ENCODE measurements at places on chromosomes 3 and 15.

DNA sequence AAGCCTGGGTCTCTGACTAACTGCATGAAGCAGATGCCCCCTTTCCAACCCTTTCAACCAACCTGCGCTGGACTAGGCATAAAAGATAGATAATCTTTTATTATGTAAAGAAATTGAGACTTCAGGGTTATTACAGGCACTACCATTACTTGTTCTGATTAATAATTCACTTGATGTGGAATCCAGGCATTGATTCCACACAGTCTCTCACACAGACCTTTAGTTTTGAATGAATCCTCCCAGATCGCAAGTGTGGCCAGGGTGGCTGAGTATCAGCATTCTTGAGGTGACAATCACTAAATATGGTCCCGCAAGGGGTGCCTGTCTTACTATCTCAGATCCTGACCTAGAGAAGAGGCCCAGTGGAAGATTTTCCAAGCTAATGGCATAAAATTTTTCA, 368.9 kb upstream of the ONECUT1 start:
- no peak for DNase-seq
- no peak overlapping the region for H3K4me3 ChIP-seq
- H3K4me1 ChIP-seq, result no peaks in the 10 kb centered on the region
- H3K27ac ChIP-seq, result no peak overlapping the region
- H3K36me3 ChIP-seq, result no peaks in the 10 kb centered on the region

DNA sequence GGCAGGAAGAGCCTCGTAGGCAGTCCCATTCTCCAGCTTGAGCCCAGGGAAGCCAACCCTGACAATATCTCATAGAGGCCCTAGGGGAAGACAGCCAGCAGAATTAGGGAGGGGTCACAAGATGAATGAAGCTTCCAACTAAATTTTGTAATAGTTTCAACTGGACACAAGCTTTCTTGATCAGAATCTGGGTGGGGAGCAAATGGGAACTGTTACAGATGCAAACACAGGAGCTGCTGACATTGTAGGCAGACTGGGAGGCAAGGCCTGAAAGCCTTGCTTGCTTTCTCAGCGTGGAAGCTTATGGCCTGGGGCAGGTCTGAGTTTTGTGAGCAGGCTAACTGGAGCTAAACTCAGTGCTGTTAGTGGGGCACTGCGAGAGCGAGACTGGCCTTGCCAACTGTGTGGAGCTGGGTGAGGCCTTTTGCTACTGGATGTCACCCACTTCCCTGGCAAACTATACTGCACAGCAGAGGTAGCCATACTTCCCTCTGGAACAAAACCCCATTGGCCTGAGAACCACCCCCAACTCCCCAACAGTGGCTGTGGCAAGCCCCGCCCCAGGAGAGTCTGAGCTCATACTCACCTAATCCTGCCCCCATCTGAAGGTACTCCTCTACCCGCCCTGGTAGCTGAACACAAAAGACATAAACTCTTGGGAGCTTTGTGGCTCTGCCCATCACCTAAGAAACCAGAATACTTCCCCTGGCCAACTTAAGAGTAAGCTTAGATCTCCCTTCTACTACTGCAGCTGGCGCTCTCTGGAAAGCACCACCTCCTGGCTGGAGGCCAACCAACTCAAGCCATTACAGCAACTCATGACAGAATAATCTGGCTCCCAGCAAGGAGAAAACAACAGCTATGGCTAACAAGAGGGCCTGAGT, 42.9 kb downstream of the CFAP20DC start:
- H3K4me1 ChIP-seq, result no peaks in the 10 kb centered on the region
- H3K27me3 ChIP-seq, result no peaks in the 10 kb centered on the region
- no peak for DNase-seq

DNA sequence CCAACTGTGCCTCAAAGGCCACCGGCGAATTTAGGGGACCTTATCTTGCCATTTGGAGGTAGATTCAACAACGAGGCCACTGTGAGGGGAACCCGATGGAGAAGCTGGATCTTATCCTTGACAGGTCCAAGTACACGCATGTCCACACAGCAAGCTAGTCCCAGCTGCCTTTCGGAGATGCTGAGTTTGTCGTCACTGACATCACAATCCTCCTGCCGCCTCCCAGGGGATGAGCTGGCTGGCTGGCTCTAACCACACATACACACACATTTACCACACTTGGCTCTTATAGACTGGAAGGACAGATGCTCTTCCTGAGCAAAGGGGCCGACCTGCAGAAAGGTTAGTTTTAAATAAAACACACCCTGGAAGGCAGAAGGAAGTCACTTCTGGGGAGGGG, 176.3 kb downstream of the STT3B start:
- H3K4me3 ChIP-seq, result no peak overlapping the region
- peaks cover 2% of the 10 kb centered on the region for H3K4me1 ChIP-seq
- no peak overlapping the region for H3K27ac ChIP-seq
- no peaks in the 10 kb centered on the region for H3K36me3 ChIP-seq

- H3K4me3 ChIP-seq, result no peak overlapping the region
- H3K4me1 ChIP-seq, result no peaks in the 10 kb centered on the region
- no peak overlapping the region for H3K27ac ChIP-seq
- peaks cover 2% of the 10 kb centered on the region for H3K27me3 ChIP-seq
- no peaks in the 10 kb centered on the region for H3K36me3 ChIP-seq
Measured at GRCh38 chr3:71972031-71972430, 187.1 kb upstream of the PROK2 start.
